A172 (cell line): ENCODE measurements at places on chromosomes 2 and 18. TPM values are rescaled to one million over a fixed set of nuclear protein-coding genes. Genes with fewer than 3 reads are reported as not detected.

DNA sequence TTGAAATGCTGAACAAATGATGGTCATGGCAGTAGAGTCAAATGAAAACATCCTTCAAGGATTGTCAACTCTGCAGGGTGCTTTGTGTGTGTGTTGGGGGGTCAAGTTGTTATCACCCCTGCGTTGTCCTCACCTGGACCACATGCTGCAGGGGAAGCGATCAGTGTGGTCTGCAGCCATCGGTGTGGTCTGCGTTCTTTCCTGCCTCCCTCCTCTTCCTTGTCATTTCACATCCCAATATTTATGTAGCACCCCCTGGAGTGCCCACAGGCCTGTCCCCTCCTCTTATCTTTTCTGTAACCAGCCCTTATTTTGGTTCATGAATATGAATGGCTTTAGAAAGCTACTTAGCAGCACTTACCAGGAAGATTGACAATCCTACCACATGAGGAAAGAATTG is 38.9 kb downstream of the UGP2 start:
- no peak for DNase-seq

DNA sequence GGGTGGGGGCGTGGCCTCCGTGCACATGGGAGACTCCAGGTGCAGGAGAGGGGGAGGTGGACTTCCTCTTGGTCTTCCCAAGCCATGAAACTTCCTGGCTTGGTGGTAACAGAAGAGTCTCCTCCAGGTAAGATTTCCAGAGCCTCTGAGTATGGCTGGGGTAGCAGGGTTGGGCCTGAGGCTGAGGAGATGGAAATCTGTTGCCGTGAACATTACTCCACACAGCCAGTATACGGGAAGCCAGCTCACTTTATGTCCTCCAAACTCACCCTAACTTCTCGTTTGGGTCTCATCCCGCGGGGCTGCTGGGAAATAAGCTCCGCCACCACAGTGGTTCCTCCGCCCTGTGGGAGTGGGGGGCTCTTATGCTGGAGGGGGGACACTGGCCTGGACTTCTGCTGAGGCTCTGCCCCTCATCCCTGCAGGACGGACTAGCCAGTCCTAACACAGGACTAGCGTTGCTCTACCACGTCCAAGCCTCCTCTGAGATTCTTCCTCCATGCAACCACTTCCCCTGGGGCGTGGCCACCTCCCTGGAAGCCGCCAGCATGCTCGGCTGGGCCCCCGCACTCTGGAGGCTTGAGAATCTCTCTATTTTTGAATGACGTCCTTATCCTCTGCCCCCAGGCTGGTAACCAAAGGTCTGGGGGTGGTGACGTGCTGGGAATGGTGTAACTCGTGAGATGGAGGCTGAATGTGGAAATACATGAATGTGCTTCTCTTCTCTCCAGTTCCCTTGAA is 777 bp upstream of the RAB17 start:
- no peak for DNase-seq

DNA sequence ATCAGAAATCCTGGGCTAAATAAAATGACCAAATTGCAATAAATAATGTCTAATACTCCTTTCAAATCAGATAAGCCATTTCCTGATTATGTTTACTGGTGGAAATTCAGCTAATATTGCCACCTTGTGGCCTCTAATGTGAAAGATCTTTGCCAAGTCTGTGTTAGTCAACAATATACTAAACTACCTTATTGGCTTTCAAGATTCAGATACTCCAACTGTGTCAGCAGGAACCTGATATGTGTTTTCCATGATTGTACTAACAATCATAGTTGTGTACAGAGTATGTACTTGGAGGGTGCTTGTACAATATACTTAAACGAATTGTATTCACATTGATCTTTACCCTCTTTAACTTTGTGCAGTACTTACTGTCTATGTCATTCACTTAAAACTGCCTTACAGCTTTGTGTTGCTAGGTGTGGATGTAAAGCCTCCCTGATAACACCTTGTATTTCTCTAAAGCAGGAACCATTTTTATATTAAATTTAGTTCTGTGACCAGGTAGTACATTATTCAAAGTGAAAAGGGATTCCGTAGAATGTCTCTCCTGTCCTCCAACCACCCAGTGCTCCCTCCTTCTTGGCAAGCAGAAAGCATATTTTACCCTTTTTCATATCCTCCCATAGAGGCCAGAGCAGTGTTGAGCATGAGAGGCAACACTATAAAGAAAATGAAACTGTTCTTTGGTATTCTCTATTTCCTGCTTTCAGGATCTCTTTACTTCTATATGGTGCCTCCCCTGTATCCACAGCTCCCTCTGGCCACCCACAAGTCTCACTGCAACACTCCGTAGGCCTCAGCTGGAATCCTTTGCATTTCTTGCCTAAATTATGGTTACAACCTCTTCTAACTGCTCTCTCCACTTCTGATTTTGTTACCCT is 75.2 kb upstream of the C2orf15 start:
- DNase-seq: peak; percentile 74

GRCh38 chr2:5845798-5846330 is 153.7 kb downstream of the SOX11 start:
- no peak for DNase-seq

The CXCR2 gene
- 0.17 TPM in 1 of 2 replicates, not detected in the other for total RNA-seq
